ENCODE measurements at places on chromosomes 3 and 15.

DNA sequence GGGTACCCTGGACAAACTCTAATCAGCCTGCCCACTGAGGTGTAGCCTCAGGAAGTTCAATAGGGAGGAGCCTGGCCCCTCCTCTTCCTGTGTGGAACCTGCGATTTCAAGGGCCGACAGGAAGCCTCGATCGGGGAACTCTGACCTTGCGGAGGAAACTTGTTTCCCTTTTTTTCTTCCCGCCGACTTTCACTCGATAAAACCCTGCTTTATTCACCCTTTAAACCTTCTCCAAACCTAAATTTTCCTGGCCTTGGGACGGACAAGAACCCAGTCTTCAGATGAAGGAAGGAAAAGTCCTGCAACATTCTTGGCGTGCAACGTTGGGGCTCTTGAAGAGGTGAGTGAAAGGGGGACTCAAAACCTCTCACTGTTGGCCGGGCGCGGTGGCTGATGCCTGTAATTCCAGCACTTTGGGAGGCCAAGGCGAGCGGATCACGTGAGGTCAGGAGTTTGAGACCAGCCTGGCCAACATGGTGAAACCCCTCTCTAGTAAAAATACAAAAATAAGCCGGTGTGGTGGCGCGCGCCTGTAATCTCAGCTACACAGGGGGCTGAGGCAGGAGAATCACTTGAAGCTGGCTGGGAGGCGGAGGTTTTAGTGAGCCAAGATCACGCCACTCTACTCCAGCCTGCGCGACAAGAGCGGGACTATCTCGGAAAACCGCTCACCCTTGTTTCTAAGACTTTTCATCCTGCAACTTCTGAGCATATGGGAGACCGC is 208.2 kb downstream of the ZNF385D start:
- DNase-seq = no peak

GRCh38 chr15:42355291-42355690 is 4.0 kb upstream of the CAPN3 start:
- DNase-seq = no peak

- DNase-seq = no peak
Measured at GRCh38 chr3:44419116-44419922, 58.2 kb downstream of the ZNF445 start.

- DNase-seq = no peak
Measured at GRCh38 chr3:32449691-32450090, 53.0 kb downstream of the CMTM6 start.

GRCh38 chr3:194262176-194262924 is 88.8 kb downstream of the CPN2 start:
- DNase-seq = no peak

- no peak for DNase-seq
Measured at GRCh38 chr15:29208352-29208751, 61.3 kb downstream of the NSMCE3 start.

GRCh38 chr15:52383100-52383588 is 87.5 kb upstream of the MYO5C start:
- peak; percentile 3 for DNase-seq

DNA sequence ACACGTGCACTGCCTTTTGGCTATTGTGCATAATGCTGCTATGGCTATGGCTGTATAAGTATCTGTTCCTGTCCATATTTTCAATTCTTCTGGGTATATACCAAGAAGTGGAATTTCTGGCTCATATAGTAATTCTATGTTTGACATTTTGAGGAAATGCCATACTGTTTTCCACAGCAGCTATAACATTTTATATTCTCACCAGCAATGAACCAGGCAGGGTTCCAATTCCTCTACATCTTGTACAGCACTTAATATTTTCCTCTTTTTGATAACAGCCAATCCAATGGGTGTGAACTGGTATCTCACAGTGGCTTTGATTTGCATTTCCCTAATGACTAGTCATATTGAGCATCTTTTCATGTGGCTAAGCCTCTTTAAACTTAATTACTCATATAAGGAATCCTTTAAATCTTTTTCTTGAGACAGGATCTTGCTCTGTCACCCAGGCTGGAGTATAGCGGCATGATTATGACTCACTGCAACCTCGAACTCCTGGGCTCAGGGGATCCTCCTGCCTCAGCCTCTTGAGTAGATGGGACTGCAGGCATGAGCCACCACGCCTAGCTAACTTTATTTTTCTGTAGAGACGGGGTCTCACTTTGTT is 38.1 kb upstream of the IGDCC4 start:
- peak; percentile 71 for DNase-seq

- DNase-seq = peak; percentile 99
Measured at GRCh38 chr3:150469031-150469930, 61.2 kb downstream of the TSC22D2 start.

GRCh38 chr3:23437484-23438145 is 234.5 kb downstream of the UBE2E2 start:
- no peak for DNase-seq

DNA sequence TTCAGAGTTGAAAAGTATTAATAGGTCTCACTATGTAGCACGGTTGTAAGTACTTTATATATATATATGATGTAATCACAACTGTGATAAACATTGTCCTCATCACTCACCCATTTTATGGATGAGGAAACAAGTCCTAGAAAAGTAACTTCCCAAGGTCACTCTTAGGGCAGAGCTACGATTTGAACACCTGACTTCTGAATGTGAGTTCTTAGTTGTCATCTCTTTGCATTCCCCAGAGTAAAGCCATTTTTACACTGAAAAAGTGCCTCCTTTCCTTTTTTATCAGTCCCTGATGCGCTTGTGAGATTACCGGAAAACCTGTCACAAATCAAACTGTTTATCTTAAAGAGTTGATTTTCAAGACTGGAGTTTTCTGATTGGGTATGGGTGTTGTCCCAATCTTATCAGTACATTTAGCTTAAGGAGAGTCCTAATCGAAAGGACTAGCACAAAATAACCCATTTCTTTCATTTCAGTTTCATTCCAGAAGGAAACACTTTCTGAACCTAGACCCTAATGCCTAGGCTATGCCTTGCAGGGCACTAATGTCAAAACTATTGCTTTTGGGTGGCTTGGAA is 2.3 kb upstream of the EDEM1 start:
- DNase-seq = no peak

DNA sequence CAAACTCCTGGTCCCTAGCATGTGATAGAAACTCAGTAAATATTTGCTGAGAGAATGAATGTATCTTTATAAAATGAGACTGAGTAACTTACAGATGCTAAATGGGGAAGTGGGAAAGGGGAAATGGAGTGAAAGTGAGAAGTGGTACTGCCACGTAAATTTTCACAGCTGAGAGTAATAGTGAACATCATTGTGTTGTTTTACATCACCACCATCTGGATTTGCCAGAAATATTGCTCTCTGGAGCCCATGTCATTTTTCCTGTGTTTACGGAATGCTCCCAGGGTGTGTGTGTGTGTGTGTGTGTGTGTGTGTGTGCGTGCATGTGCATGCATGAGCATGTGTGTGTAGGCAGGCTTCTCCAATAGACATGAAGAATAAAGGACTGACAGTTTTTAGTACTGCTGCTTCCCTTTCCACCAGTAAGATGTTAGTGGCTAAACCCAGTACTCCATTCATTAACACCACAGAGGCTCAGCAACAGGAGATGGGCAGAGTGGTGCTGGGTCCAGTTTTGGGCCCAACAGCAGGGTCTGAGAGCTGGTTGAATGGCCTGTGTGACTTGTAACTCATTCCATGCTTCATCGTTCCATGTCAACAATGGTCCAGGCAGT is 57.3 kb downstream of the DIPK2A start:
- DNase-seq = no peak

DNA sequence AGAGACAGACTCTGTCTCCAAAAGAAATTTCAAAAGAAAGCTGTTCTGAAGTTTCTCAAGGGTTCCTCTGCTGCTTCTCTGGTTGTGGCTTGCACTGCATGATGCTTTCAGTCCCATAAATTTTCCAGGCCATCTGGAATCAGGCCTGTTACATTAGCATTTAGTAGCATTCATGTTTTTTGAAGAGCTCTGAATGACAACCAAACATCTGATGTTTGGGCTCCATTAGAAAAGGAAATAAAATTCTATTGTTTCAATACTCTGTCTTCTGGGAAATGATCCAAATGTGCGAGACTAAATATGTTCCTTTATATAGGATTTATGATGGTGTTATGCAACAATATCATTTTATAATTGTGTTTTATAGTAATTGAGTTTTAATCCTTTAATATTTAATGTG is 455.8 kb downstream of the GABRG3 start:
- DNase-seq = no peak

DNA sequence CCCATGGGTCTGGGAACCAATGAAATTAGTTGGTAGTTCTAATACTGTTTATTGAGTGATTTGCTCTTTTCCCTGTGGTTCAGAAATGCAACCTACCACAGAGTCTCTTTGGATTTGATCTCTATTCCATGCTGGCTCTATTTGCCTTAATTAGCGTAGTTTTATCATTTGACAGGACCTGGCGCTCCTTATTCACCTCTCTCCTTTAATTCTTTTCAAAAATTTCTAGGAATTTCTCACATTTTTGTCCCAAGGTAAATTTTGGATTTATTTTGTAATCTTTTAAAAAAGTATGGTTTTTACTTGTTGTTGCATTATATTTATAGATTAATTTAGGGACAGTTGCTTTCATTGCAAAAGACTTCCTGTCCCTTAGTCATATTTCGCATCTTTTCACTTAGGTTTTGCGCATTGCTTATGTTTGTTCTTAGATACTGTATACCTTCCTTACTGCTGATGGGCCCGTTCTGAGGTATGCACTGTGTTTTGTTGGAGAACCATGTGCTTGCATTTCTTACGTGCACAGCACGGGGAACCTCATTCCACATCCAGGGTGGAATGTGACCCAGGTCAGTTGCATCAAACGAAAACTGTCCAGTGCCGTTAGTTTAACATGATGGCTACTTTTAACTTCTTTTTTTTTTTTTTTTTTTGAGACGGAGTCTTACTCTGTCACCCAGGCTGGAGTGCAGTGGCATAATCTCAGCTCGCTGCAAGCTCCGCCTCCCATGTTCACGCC is 27.0 kb downstream of the SENP5 start:
- no peak for DNase-seq
